Liver (tissue), 10 donors: ENCODE measurements at places on chromosomes 5 and 9. TPM values are rescaled to one million over a fixed set of nuclear protein-coding genes. Genes with fewer than 3 reads are reported as not detected.

GRCh38 chr5:759111-759751 lies 25.3 kb downstream of the ZDHHC11B start:
- H3K27me3 ChIP-seq, result no peaks in the 10 kb centered on the region
- peak overlapping the region; percentile 41 for H3K4me3 ChIP-seq
- H3K36me3 ChIP-seq, result no peaks in the 10 kb centered on the region
- peaks cover 18% of the 10 kb centered on the region for H3K4me1 ChIP-seq

FOXI1 gene
- not detected for total RNA-seq

- H3K4me1 ChIP-seq, result peaks cover 18% of the 10 kb centered on the region
- peak overlapping the region; percentile 97 for H3K4me3 ChIP-seq
- no peak for DNase-seq
- H3K36me3 ChIP-seq, result peaks cover 6% of the 10 kb centered on the region
- no peaks in the 10 kb centered on the region for H3K27me3 ChIP-seq
Observed at GRCh38 chr5:177304392-177305119, 957 bp downstream of the PRELID1 start.

GRCh38 chr9:8229226-8229625 lies 429.6 kb upstream of the DMAC1 start:
- no peaks in the 10 kb centered on the region for H3K4me1 ChIP-seq
- no peak overlapping the region for H3K4me3 ChIP-seq
- no peaks in the 10 kb centered on the region for H3K36me3 ChIP-seq
- DNase-seq, result no peak
- H3K27ac ChIP-seq, result no peak overlapping the region

GRCh38 chr9:104866191-104866590 lies 61.8 kb downstream of the ABCA1 start:
- no peaks in the 10 kb centered on the region for H3K27me3 ChIP-seq
- no peak for DNase-seq
- no peak overlapping the region for H3K4me3 ChIP-seq
- peaks cover 39% of the 10 kb centered on the region for H3K4me1 ChIP-seq

AMBP gene
- total RNA-seq, result 3,808 TPM

SLIT3 gene
- 0.61 TPM for total RNA-seq

FOXD4L5 gene
- total RNA-seq, result not detected

IFNA21 gene
- total RNA-seq, result not detected

DNA sequence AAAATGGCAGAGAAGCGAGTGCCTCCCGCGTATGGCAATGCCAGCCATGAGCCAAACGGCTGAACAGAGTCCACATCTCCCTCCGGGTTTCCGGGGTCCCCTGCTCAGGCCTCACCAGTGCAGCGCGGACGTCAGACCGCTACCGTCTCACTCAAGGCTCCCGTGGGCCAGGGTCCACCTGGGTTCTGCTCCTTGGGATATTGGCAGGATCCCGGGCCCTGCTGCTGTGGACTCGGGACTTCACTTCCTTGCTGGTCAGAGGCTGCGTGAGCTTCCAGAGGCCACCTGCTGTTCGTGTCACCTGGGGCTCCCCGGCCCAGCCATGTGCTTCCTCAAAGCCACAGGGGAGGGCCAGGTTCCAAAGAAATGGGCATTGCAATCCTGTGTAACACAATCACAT lies 38.4 kb upstream of the CLPTM1L start:
- peaks cover 3% of the 10 kb centered on the region for H3K27me3 ChIP-seq
- no peak overlapping the region for H3K4me3 ChIP-seq
- H3K4me1 ChIP-seq, result peaks cover 13% of the 10 kb centered on the region
- DNase-seq, result no peak
- H3K27ac ChIP-seq, result no peak overlapping the region

GRCh38 chr9:92324889-92325268 lies 271 bp downstream of the NOL8 start:
- DNase-seq, result no peak
- peak overlapping the region; percentile 94 for H3K27ac ChIP-seq
- no peaks in the 10 kb centered on the region for H3K27me3 ChIP-seq
- H3K4me1 ChIP-seq, result peaks cover 20% of the 10 kb centered on the region

GCNT4 gene
- 1.3 TPM for total RNA-seq

DNA sequence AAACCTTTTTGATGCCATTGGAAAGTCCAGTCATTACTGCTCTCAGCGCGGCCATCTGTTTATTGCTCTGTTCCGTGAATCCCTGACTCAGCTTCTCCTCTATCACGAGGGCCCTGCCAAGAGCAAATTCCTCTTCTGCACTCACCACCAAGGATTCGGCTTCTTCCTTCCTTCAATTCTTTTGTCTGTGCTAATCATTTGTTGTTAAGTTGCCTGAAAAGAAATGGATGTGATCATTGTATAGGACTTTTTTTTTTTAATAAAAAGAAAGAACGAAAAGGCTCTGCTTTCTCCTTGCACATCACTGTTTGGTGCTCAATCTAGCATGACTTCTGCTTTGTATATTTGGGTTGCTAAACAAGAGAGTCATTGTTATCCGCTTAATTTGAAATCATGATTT lies 128.7 kb upstream of the PIK3R1 start:
- no peaks in the 10 kb centered on the region for H3K27me3 ChIP-seq
- DNase-seq, result no peak
- no peak overlapping the region for H3K4me3 ChIP-seq
- H3K4me1 ChIP-seq, result no peaks in the 10 kb centered on the region
